ENCODE measurements at places on chromosomes 6 and 20.

DNA sequence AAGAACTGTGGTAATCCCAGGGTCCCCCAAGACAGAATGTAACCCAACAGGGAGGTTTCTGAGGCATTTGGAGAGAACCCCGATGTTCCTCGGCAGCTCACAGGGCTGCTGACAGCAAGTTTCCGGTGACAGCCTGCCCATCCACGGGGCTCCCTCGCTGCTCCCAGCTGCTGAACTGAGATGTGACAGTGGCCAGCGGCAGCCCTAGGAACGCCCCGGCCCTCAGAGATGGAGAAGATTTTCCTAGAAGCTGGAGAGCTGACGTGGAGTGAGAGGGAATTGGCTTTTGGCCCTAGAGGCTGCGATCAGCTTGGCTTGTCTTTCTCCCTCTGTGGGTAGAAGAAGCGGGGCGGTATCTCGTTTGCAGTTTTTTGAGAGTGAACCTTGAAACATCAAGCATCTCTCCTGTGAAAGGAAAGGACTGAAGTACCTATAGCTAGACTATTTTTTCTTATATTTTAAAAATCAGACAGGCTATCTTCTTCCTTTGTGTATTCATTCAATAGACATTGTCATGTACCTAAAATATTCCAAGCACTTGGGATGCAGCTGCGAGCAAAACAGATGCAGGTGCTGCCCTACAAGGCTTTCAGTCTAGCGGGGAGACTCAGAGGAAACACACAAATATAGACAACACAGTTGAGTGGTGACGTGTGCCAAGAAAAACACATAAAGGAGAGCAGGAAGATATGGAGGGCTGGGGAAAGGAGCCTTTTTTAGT, 28.4 kb upstream of the NFATC2 start:
- no peak overlapping the region for H3K27ac ChIP-seq
- peaks cover 42% of the 10 kb centered on the region for H3K27me3 ChIP-seq
- H3K4me1 ChIP-seq = no peaks in the 10 kb centered on the region
- H3K4me3 ChIP-seq = no peak overlapping the region
- H3K36me3 ChIP-seq = no peaks in the 10 kb centered on the region

GRCh38 chr20:33732166-33732970, 572 bp downstream of the ZNF341 start:
- H3K4me1 ChIP-seq = peaks cover 21% of the 10 kb centered on the region
- H3K4me3 ChIP-seq = peak overlapping the region; percentile 75
- no peak for DNase-seq
- peaks cover 17% of the 10 kb centered on the region for H3K36me3 ChIP-seq
- peak overlapping the region; percentile 94 for H3K27ac ChIP-seq

GRCh38 chr6:158506601-158507000, 53.3 kb upstream of the TMEM181 start:
- H3K4me3 ChIP-seq = no peak overlapping the region
- H3K27me3 ChIP-seq = no peaks in the 10 kb centered on the region
- H3K27ac ChIP-seq = peak overlapping the region; percentile 57

- H3K27me3 ChIP-seq = peaks cover 2% of the 10 kb centered on the region
- peak; percentile 80 for DNase-seq
- H3K4me3 ChIP-seq = no peak overlapping the region
- H3K36me3 ChIP-seq = peaks cover 11% of the 10 kb centered on the region
- peaks cover 17% of the 10 kb centered on the region for H3K4me1 ChIP-seq
Observed at GRCh38 chr6:145633981-145634627, 101.2 kb downstream of the EPM2A start.

DNA sequence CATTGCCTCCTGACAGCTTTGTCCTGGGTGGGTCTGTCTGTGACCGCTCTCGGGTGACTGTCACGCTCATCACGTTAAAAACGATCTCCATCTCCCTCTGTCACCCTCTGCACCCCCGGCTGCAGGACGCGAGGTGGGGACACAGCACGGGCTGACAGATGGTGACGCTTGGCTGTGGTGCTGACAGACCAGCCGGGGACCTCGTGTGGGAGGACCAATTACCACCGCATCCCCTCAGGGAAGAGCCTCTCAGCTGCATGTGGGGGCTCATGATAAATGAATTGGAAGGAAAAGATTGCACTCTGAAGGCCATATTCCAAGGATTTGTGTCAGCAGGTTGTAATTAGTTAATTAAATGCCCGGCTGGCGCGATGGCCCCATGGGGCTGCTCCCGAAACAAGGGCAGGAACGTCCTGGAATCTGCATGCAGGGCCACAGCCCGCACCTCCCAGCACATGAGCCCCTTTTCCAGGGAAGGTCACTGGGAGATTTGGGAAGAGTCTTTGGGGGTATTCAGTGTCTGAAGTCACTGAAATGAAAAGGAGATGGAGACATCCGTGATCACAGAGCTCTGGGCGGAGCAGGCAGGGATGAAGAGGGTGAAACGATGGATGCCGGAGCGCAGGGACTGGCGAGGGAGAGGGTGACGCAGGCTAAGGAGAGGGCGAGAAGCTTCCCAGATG, 87.1 kb downstream of the ERMARD start:
- no peak overlapping the region for H3K27ac ChIP-seq
- no peak overlapping the region for H3K4me3 ChIP-seq
- peaks cover 3% of the 10 kb centered on the region for H3K36me3 ChIP-seq

DNA sequence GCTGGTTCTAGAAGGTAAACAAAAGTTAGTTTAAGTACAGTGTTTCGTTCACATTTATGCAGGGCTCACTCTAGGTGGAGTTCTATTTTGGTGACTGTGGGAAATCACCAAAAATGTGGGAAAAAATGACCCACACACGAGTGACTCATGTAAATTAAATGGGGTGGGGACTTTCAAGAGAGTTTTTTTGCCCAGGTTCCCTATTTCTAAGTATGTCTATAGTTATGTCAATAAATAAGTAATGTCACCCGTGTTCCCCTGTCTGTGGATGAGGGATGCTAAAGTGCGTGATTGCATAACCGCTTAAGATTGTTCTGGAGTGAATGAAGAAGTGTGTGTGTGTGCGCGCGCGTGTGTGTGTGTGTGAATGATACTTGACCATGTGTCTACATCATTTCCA, 69.1 kb downstream of the MYB start:
- H3K27ac ChIP-seq = no peak overlapping the region
- H3K27me3 ChIP-seq = peaks cover 4% of the 10 kb centered on the region
- no peak for DNase-seq
- no peaks in the 10 kb centered on the region for H3K36me3 ChIP-seq
- H3K4me1 ChIP-seq = peaks cover 18% of the 10 kb centered on the region
- no peak overlapping the region for H3K4me3 ChIP-seq

- H3K4me1 ChIP-seq = peaks cover 15% of the 10 kb centered on the region
- H3K36me3 ChIP-seq = no peaks in the 10 kb centered on the region
- no peak overlapping the region for H3K4me3 ChIP-seq
- DNase-seq = no peak
- no peaks in the 10 kb centered on the region for H3K27me3 ChIP-seq
- no peak overlapping the region for H3K27ac ChIP-seq
Observed at GRCh38 chr6:150511313-150511712, 88.4 kb upstream of the PLEKHG1 start.
